NCI-H2171 (cell line): ENCODE measurements at places on chromosomes 1 and 21.

- no peak for DNase-seq
Observed at GRCh38 chr1:155913969-155914757, 3.0 kb upstream of the RIT1 start.

GRCh38 chr1:214515544-214516433, 35.6 kb downstream of the PTPN14 start:
- no peak for DNase-seq

- no peak for DNase-seq
Observed at GRCh38 chr1:11153184-11153583, 36.0 kb upstream of the ANGPTL7 start.

DNA sequence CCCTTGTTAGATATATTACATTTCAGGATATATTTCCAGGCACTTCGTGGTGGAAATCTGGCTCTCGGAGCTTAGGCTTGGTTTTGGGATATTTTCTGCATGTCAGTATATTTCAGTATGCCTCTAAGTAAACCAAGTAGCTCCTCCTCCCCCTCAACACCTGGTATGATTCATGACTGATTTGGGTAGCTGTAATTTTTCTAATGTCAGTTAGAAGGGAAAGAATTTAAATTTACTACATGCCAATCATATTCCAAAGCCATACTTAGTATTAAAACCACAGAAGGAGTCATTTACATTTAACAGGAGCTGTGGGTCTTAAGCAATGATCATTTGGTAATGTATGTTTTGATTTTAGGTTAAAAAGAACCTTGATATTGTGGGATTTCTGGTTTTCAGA, 40.6 kb downstream of the ST6GALNAC3 start:
- no peak for DNase-seq

DNA sequence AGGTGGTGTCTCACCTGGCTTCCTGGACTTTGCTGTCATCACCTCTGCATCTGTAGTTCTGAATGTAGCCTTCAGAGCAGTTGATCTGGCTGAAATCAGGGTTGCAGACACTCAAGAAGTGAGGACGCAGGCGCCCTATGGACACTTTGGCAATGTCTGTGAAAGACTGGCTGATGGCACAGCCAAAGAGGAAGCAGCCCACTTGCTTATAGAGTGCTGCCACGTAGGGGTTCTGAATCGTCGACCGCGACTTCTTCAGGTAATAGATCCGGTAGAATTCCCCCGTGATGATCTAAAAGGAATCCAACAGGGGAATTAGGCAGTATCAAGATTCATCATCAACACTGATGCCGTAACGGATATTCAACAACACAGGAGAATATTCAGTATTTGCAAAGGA, 55.1 kb downstream of the PLPP3 start:
- no peak for DNase-seq

DNA sequence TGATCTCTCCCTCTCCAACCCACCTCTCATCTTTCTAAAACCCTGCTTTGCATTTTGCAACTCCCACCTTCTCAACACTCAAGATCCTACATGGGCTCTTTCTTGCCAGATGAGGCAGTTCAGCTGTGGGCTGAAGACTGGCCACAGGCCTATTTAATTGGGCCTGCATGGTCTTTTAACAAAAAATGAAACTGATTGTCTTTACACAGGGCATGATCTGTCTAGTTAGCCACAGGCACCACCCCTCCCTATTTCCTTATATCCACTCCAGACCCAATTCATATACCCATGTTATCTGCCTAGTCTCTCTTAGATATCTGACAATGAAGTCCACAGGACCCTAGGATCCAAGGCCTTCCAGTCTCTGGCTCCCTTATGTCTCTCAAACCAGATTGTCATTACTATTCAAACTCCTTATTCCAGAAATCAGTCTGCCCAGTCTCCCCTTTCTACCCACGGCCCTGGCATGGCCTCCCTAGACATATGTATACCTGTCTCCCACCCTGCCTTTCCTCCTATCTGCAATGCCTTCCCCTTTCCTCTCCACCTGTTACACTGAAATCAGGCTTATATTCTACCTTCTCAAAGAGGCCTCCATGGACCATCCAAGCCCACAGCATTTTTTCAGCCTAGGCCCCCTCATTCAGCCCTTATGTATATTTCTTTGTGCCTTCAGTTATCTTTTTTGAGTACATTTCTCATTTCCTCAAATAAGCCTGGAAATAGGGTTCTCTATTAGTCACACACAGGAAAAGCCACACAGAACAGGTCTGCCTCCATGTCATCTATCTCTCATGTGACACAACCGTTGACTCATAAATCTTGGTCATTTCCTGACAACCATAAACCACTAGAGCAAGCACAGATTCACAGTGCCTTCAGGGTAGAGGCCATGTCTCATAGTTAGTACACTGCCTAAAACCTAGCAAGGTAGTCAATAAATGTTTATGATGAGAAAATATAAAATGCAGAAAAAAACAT, 39.0 kb downstream of the LPAR3 start:
- DNase-seq: no peak

DNA sequence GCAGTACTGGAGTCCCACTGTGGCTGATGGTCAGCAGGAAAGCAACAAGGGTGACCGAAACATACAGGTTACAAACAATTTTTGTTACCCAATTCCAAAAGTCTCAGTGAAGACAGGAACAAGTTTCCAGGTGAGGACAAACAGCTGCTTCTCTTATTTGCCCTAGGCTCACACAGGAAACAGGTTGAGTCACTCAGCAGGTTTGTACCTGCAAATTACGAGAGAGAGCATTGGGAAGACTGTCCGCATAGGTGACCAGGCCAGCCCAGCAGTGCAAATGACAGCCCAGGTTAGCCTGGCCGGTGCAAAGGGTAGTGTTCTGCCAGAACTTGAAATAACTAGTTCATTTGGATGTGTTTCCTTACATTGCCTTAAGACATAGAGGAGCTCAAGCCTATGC, 40.0 kb upstream of the DSCAM start:
- no peak for DNase-seq

GRCh38 chr1:184366997-184367396, 19.8 kb upstream of the C1orf21 start:
- DNase-seq: no peak

DNA sequence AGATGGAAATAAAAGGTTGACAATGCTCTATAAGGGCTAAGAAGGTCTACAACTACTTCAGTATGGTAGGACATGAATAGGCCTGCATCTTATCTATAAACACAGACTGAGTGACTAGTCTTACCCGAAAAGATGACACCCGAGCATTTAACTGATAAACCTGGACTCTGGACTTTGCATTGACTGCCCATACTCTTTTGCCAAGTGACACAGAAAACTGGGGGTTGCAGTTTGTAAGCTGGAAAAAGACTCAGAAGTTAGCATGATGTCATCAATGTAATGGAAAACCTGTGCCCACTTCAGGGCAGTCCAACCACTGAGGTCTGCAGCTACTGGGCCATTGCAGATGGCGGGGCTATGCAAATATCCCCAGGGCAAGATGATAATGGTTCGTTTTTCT, 258.3 kb upstream of the NEGR1 start:
- DNase-seq: no peak

DNA sequence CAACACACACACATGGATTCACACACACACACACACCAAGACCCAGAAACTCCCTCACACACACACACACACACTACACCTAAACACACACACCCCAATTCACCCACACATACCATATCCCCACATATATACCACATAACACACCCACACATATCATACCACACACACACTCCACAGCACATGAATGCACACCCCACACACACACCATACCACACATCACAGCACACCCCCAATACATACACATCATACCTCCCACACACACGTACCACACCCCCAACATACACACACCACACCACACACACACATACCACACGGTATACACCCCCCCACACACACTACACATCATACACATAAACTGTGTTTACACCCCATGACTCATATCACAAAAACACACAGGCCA, 80.0 kb downstream of the DMRTB1 start:
- DNase-seq: no peak

DNA sequence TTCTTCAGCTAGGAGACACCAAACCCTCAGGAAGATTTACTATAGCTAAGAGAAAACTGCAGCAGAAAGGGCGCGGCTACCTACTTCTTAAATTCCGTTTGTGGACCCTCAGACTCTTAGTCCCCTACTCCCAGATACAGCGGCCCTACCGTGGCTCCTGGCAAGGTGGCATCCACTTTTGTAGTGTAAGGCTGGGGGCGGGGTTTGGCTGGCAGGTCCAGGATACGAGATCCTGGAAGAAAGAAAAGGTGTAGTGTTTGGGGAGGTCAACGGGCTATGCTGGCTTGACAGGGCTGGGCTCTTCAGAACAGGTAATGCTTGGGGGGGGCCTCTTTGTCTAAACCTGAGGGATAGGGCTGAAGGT, 280 bp downstream of the CREB3L4 start:
- no peak for DNase-seq

GRCh38 chr1:38991638-38992411, 749 bp downstream of the AKIRIN1 start:
- no peak for DNase-seq

- no peak for DNase-seq
Observed at GRCh38 chr1:206925106-206925736, 3.5 kb upstream of the FCMR start.

- DNase-seq: no peak
Observed at GRCh38 chr1:90558126-90558525, 159.0 kb downstream of the BARHL2 start.

GRCh38 chr21:40717028-40717427, 129.9 kb downstream of the DSCAM start:
- DNase-seq: peak; percentile 36

- no peak for DNase-seq
Observed at GRCh38 chr21:46622226-46622625, 13.2 kb upstream of the PRMT2 start.

GRCh38 chr1:221097479-221098281, 218.4 kb downstream of the HLX start:
- no peak for DNase-seq

- DNase-seq: no peak
Observed at GRCh38 chr1:211468595-211468994, 23.4 kb downstream of the RD3 start.
